ENCODE measurements at places on chromosomes 16 and 17.

DNA sequence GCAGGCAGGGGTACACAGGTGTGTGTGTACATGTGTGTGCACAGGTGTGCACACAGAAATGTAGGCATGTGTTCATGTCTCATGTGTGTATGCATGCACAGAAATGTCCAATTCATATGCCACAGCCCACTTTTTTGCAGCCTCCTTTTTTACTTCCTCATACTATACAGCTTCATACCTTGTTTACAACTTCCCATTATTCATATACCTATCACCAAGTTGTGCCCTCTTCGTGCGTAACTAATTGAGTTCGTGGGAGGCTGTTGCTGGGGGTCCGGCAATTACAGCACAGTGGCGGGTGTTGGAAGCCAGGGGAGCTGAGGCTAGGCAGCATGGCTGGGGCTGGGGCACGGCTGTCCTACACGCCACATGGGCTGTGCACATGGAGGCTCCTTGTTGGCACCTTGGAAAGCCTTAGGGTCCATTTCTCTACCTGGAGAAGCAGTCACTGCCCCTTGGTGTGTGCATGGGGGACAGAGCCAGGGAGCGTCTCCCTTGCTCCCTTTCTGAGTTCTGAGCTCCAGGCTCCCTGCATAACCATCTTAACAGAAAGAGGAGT lies 266.7 kb downstream of the ENGASE start:
- no peak for DNase-seq

DNA sequence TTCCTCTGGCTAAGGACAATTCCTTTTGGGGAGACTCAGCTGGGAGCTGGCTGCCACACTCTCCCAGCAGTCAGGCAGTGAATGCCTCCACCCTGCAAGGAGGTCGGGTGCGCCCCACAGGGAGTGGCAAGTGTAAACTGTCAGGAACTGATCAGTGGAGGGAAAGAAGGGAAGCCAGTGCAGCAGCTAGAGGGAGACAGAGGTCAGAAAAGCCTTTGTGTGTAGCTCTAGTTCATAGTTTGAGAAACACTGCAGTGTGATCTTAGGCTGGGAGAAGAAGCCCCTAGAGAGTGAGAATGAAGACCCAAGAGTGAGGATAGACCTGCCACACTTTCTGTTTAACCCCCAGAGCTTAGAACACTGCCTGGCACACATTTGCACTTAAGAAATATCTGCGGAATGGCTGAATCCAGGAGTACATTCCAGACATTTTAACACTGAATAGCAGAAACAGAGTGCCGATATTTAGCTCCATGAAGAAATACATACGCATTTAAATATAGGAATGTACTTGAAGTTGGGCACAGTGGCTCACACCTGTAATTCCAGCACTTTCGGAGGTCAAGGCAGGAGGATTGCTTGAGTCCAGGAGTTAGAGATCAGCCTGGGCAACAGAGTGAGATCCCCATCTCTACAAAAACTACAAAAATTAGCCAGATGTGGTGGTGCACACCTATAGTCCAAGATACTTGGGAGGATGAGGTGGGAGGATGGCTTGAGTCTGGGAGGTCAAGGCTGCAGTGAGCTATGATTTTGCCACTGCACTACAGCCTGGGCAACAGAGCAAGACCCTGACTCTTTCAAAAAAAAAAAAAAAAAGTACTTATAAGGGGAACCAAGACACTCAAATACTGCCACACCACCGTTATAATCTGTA lies 11.1 kb upstream of the SLC5A11 start:
- peak; percentile 37 for DNase-seq

- DNase-seq, result peak; percentile 71
These were observed 1.1 kb upstream of the ZNF747 start for GRCh38 chr16:30535777-30536190.

DNA sequence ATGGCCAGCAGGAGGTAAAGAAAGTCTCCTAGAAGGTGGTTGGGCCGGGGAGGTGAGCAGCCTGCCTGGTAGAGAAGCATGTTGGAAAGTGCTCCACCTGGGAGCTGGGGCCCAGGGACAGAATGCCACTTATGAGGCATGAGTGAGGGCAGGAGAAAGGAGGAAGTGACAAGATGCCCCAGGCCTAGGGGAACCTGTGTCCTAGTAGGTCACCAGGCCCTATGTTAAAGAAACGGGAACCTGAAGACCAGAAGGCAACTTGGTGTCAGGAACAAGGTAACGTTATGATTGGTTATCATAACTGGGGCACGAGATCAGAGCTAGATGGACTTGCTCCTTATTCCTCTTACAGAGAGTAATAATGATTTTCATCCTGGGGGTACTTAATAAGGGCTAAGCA lies 34.3 kb downstream of the PITPNC1 start:
- no peak for DNase-seq

- DNase-seq, result no peak
These were observed 44.5 kb downstream of the MEAK7 start for GRCh38 chr16:84459941-84460405.

DNA sequence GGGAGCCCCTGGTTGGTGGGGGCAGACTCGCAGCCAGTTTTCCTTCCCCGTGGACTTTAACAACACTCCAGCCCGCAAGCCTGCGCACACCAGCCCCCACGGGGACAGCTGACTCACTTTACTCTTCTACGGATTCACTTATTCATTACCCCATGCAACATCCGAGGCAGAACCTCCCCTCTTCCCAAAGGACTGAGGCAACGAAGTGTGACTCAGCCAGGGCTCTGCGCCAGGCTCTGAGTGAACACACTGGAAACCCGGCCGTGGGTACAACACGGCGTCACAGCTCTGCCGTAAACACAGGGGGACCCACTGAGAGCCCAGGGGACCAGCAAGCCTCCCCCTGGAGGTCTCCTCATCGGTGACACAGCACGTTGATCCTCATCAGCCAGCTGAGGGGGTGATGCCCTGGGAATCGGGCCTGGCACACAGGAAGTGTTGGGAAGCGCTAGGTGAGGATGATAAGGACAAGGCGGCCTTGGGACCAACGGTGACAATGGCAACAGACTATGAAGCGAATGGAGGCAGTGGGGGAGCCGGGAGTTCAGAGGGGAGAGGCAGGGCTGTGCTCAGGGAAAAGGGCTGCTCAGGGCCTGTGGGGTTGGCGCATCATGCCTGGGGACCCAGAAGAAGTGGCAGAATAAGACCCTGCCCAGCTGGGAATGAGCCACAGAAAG lies 14.6 kb downstream of the COTL1 start:
- DNase-seq, result peak; percentile 96

- DNase-seq, result no peak
These were observed 567 bp downstream of the HSD17B1 start for GRCh38 chr17:42553161-42553818.

Measured in fibroblast of gingiva (primary cell).